ENCODE measurements at places on chromosomes 7 and 10.
A peak's percentile ranks its signal among the peaks of the same experiment; 100 is the strongest.

GRCh38 chr7:101681170-101682007, 52.3 kb upstream of the MYL10 start:
- DNase-seq = no peak

DNA sequence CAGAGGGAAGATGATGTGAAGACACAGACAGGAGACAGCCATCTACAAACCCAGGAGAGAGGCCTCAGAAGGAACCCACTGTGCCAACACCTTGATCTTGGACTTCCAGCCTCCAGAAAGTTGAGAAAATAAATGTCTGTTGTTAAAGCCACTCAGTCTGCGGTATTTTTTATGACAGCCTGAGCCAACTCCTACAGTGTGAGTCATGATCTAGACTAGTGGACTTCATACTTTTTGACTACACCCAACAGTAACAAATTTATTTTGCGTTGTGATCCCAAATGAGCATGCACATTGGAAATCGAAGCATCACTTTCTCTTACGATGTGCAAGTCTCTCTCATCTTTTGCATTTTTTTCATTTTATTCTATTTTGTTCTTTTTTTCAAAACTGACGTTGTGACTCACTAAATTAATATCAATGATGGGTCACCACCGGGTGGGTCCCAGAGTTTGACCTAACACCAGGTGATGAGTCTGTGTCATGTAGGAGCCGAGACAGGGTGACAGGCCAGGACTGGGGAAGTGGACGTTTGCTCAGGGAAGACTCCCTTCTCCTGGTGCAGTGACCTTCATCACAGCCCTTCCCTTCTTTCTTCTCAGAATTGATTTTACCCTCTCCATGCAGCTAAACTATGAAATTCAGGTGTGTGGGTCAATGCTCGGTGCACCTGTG, 28.9 kb downstream of the PHYH start:
- no peak for DNase-seq

DNA sequence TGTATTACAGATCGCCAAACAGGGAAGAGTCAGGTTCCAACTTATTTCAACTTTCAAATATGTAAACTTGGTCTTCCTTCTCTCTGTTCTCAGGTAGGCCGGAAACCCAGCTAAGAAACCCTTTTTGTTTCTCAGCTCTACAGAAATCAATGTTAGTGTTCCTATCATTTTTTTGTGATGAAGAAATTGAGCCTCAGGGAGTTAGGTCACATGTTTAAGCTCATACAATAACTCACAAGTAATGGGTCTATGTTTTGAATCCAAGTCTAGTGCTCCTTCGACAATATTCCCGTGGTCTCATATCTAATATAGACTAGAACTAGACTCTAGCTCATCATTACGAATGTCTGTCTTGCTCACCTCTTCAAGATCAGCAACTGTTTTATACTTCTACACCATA, 22.3 kb downstream of the DENND2A start:
- no peak for DNase-seq

DNA sequence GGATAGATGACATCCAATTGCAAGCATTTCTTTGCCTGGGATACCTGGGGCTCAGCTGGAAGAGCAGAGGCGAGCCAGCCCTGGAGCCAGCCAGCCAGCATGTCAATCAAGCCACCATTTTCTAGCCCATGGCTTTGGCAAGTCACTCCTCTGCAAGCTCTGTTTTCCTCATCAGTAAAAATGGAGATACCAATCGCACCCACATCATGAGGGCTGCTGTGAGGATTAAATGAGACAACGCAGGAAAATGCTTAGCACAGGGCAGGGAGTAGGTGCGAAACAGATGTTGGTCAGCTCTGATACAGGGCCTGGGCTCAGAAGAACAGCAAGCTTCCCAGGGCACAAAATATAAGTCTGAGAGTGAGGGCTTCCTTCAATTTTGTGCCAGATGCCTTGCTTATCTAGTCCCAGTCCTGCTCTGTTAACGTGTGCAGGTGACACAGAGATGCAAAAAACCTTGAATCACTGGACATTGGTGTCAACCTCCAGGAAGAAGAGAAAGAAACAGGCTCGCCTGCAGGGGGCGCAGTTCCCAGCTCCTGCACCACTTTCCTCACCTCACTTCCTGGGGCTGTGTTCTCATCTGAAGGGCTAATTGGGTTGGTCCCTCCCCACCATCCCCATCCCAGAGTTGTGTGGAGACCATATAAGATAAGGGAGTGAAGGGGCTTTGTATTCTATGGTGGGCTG, 72.8 kb upstream of the CACUL1 start:
- DNase-seq = no peak

DNA sequence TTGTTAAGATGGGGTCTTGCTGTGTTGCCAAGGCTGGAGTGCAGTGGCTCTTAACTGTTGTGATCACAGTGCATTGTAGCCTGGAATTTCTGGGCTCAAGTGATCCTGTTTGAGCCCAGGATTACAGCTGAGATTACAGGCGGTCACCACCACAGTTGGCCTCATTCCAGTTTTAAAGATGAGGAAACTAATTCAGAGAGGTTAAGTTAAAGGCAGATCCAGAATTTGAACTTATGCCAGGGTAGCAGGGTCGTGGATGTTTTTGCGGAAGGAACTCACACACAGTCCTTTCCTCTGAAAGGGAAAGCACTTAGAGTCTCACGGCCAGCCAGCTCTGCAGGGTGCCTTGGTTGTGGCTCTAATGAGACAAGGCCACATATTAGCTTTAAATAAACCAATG, 84.7 kb downstream of the MMRN2 start:
- DNase-seq = no peak

- no peak for DNase-seq
These were observed 45.2 kb downstream of the NPTX2 start for GRCh38 chr7:98662289-98662688.

GRCh38 chr10:87935290-87936141, 72.1 kb downstream of the PTEN start:
- DNase-seq = no peak

- peak; percentile 18 for DNase-seq
These were observed 42.7 kb downstream of the PAXIP1 start for GRCh38 chr7:154960063-154960790.

DNA sequence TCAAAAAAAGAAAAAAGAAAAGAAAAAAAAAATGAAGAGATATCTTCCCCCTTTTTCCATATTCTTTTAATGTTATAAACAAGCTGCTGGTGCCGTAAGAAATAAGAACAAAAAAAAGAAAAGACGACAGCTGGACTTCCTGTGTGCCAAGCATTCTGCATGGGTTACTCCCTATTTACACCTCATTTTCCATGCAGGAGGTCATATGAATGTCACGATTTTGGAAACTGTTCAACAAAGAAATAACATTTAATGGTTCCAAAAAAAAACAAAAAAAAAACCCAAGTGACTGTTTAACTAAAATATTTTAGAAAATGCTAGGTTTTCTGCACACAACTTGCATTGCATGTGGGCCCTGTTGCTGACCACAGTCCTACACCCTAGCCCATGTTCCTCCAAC, 159.3 kb downstream of the TNS3 start:
- DNase-seq = no peak
